ENCODE measurements at places on chromosomes 11 and 22. TPM values are rescaled to one million over a fixed set of nuclear protein-coding genes. Genes with fewer than 3 reads are reported as not detected.

Gene C11orf87
- total RNA-seq: not detected

Gene BDNF
- not detected for total RNA-seq

GRCh38 chr22:46754110-46754799, 8.2 kb upstream of the TBC1D22A start:
- no peak for DNase-seq
- no peaks in the 10 kb centered on the region for H3K27me3 ChIP-seq

- no peaks in the 10 kb centered on the region for H3K4me1 ChIP-seq
- DNase-seq: no peak
- H3K4me3 ChIP-seq: no peak overlapping the region
- no peaks in the 10 kb centered on the region for H3K36me3 ChIP-seq
Measured at GRCh38 chr11:102061276-102061675, 14.0 kb downstream of the CFAP300 start.

- H3K4me1 ChIP-seq: no peaks in the 10 kb centered on the region
- no peak for DNase-seq
- no peak overlapping the region for H3K4me3 ChIP-seq
- no peaks in the 10 kb centered on the region for H3K36me3 ChIP-seq
Measured at GRCh38 chr11:128399251-128400121, 187.9 kb downstream of the ETS1 start.

GRCh38 chr11:12679471-12679870, 5.2 kb downstream of the TEAD1 start:
- H3K4me1 ChIP-seq: no peaks in the 10 kb centered on the region
- DNase-seq: no peak
- H3K27me3 ChIP-seq: peaks cover 58% of the 10 kb centered on the region
- no peak overlapping the region for H3K27ac ChIP-seq
- H3K36me3 ChIP-seq: no peaks in the 10 kb centered on the region

GRCh38 chr11:57248780-57249383, 11.8 kb upstream of the APLNR start:
- peaks cover 3% of the 10 kb centered on the region for H3K27me3 ChIP-seq
- H3K36me3 ChIP-seq: no peaks in the 10 kb centered on the region
- H3K4me1 ChIP-seq: no peaks in the 10 kb centered on the region
- no peak for DNase-seq

DNA sequence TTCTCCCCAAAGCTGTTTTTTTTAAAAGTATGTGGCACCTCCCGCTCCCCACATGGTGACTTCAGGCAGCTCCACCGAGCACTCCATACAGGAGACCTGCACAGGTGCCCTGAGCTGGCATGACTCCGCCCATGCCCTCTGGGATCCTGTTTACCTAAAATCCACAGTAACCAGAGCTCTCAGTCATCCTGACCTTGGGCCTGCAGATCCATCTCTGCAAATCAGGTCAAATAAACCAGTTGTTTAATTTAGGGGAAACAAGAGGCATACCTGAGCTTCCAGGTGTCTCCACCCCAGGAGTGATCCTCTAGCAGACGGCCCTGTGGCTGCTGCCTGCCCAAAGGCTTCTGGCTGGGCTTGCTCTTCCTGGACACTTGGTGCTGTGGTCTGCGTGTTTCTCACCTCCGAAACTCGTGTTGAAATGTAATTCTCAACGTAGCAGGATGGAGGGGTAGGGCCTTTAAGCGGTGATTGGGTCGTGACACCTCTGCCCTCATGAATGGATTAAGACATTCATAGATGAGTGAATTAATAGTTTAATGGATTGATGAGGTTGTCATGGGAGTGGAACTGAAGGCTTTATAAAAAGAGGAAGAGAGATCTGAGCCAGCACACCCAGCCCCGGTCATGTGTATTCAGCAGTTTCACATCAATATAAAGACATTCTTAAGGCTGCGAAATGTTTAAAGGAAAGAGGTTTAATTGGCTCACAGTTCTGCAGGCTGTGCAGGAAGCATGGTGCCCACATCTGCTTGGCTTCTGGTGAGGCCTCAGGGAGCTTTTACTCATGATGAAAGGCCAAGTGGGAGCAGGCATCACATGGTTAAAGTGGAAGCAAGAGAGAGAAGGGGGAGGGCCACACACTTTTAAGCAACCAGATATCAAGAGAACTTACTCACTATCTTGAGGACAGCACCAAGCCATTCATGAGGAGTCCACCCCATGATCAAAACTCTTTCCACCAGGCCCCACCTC, 34.1 kb downstream of the LINC01488 start:
- no peak overlapping the region for H3K27ac ChIP-seq
- no peaks in the 10 kb centered on the region for H3K36me3 ChIP-seq
- H3K4me1 ChIP-seq: no peaks in the 10 kb centered on the region
- no peak overlapping the region for H3K4me3 ChIP-seq
- no peak for DNase-seq

Gene SMC1B
- not detected for total RNA-seq

DNA sequence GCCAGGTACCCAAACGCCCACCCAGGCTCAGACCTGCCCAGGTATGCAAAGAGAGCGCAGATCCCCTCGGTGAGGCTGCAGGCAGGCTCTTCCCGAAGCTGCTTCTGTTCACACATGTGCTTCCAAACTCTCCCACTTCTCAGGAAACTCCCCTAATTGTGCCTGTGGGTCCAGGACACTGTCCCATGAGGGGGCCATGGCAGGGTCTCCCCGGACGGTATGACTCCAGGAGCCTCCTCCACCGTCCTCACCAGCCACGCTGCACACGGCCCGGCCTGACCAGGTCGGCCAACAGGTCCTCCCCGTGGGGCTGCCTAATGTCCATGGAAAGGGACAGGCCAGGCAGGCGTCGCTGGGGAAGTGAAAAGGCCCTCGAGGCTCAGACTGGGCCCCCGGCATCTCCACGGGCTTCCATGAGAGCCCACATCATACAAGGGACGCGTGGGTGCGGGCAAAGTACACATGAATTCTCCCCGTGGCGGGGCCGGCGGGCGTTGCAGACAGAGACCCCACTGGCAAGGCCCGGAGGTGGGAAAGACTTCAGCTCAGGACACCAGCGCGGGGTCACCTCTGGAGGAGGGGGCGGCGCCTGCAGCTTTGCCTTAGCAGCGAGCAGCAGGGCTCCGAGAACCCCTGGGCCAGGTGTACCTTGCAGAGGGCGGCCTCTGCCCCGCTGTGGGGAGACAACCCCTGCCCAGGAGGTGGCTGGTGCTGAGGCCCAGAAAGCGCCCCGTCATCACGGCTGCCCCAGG, 526.1 kb downstream of the BRD1 start:
- H3K4me1 ChIP-seq: no peaks in the 10 kb centered on the region
- DNase-seq: no peak
- H3K4me3 ChIP-seq: no peak overlapping the region

DNA sequence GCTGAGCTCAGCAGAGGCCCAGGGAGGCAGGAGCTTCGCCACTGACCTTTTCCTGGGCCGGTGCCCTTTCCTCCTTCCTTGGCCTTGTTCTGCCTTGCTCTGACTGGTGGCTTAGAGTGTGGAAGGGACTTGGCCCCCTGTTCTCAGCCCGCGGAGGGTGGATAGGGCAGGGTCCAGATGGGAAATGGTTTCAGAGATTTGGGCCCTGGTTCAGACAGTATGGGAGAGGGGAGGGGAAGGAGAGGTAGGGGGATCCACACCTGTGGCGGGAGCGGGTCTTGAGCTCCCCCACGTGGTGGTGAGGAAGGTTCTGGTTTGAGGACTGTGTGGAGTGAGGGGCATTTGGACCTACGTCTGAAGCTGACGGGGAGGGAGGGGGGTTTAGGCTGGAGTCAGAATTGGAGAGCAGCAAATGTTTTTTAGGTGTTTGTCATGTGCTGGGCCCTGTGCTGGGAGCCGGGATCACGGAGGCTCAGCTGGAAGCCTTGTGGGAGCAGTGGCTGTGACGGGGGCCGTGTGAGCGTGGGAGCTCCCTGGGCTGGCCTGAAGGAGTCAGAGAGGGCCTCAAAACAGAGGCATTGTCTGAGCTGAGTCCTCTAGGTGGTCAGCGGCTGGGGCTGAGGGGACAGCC, 27.2 kb downstream of the SHANK3 start:
- no peak for DNase-seq
- no peak overlapping the region for H3K4me3 ChIP-seq
- H3K27ac ChIP-seq: no peak overlapping the region
- H3K4me1 ChIP-seq: peaks cover 3% of the 10 kb centered on the region
- no peaks in the 10 kb centered on the region for H3K36me3 ChIP-seq

DNA sequence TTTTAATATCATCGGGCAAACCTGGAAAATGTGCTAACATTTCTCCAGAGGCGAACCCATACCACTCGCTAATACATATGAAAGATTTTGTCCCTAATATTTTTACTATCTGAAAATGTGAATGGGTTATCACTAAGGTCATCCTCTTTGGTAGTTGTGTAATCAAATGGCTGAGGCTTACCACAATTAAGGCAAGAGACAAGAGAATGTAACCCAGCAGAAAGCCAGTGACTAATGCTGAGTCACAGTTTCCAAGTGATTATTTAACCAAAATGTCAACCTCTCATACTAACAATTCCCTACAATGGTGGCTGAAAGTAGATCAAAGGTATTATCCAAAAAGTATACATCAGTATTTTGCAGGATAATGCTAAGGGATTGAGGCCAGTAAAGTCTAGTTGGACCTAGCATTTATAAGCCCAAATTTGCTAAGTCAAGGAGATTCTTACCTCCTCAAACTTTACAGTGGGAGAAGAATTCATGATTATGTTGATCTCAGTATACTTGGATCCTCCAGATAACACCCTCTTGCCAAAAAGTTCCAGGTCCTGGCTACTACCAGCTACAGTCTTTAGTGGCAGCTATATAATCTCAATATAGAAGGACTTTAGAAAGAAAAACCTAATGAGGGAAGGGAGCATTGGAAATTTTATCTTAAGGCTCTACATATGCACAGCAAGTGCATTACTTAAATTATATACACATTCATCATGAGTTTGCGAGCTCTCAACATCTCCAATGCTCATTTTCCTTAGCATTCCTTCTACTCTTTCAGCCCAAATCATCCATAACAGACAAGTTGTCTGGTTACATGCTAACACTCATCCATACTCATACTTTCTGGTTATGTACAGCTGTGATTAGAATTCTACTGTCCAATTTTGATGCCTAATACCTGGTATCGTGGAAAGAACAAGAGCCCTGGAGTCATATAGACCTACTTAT, 25.4 kb downstream of the SIK3 start:
- peaks cover 8% of the 10 kb centered on the region for H3K4me1 ChIP-seq
- DNase-seq: peak; percentile 47
- no peak overlapping the region for H3K27ac ChIP-seq
- H3K36me3 ChIP-seq: no peaks in the 10 kb centered on the region

DNA sequence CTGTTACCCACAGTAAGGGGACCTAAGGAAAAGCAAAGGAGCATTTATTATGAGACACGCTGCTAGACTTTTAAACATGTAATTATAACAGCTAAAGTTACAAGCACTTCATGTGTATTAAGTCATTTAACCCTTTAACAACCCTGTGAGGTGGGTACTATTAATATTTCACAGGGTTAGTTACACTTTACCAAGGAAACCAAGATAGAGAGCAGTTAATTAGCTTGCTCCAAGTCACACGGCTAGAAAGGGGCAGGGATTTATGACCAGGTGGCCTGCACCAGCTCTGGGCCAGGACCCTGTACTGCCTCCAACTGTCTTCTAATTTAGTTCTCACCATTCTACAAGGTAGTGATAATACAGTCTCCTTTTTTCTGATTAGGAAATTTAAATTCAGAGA, 74.9 kb downstream of the RPL27A start:
- no peaks in the 10 kb centered on the region for H3K36me3 ChIP-seq
- H3K4me3 ChIP-seq: no peak overlapping the region
- H3K27ac ChIP-seq: no peak overlapping the region
- H3K4me1 ChIP-seq: no peaks in the 10 kb centered on the region
- H3K27me3 ChIP-seq: peaks cover 2% of the 10 kb centered on the region
- no peak for DNase-seq

- H3K27ac ChIP-seq: no peak overlapping the region
- no peak for DNase-seq
- H3K4me1 ChIP-seq: no peaks in the 10 kb centered on the region
- H3K36me3 ChIP-seq: peaks cover 21% of the 10 kb centered on the region
- no peak overlapping the region for H3K4me3 ChIP-seq
Measured at GRCh38 chr22:42637555-42637954, 2.8 kb downstream of the ATP5MGL start.

Gene PRR33
- not detected for total RNA-seq

GRCh38 chr11:77206264-77207018, 78.4 kb downstream of the MYO7A start:
- no peak overlapping the region for H3K27ac ChIP-seq
- H3K4me1 ChIP-seq: no peaks in the 10 kb centered on the region
- DNase-seq: no peak
- H3K4me3 ChIP-seq: no peak overlapping the region

All from CD4-positive, CD25-positive, alpha-beta regulatory T cell (primary cell).